PC-9 (cell line): ENCODE measurements at places on chromosomes 5 and 9.

DNA sequence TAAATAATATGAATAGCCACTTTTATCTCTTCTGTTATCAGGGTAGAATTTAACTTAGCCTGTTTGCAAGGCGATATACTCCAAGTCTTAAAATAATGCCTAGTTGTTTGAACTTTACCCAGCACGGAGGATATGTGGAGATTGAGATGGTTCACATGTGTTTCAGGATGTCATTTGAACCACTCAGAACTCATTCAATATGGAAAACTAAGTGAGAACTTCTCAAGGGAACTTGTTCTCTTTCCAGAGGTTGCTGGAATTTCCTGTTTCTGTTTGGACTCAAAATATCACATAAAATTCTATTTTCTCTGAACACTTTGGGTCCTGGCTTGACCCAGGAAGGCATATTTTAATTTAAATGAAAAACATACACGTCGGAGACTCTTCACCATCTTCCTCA is 139.1 kb upstream of the MYO10 start:
- DNase-seq: no peak

GRCh38 chr5:56264417-56265025 is 31.4 kb upstream of the ANKRD55 start:
- DNase-seq: no peak

DNA sequence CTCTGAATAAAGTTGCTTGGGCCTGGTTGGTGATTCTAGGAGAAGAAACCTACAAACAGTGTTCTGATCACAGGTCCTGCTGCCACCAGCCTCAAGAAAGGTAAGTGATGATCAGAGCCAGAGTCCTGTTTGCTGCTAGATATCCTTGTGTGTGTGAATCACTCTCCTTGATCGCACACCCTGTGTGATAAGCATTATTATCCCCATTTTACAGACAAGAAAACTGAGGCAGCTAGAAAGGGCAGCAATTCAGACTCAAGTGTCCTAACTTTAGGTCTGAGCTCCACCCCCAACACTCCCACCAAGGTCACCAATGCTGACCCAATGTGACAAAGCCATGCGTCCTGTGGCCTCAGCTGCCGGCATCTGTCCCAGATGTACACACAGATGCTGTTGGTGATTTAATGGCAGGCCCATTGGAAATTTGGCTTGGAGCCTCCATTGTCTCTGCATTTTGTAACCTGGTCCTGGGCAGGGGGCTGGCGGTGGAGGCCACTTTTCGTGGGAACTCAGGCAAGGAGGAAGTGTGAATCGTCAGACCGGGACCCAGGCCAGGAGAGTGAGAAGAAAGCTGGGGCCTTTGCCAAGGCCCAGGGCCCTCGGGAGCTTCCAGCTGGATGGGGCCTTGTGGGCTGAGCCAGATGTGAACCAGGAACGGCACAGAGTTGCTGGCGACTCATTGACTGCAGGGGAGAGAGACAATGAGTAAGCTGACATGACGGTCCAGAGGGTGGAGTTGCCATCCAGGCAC is 29.8 kb upstream of the GGTA1 start:
- peak; percentile 46 for DNase-seq

GRCh38 chr5:155069961-155070360 is 56.4 kb downstream of the KIF4B start:
- no peak for DNase-seq

DNA sequence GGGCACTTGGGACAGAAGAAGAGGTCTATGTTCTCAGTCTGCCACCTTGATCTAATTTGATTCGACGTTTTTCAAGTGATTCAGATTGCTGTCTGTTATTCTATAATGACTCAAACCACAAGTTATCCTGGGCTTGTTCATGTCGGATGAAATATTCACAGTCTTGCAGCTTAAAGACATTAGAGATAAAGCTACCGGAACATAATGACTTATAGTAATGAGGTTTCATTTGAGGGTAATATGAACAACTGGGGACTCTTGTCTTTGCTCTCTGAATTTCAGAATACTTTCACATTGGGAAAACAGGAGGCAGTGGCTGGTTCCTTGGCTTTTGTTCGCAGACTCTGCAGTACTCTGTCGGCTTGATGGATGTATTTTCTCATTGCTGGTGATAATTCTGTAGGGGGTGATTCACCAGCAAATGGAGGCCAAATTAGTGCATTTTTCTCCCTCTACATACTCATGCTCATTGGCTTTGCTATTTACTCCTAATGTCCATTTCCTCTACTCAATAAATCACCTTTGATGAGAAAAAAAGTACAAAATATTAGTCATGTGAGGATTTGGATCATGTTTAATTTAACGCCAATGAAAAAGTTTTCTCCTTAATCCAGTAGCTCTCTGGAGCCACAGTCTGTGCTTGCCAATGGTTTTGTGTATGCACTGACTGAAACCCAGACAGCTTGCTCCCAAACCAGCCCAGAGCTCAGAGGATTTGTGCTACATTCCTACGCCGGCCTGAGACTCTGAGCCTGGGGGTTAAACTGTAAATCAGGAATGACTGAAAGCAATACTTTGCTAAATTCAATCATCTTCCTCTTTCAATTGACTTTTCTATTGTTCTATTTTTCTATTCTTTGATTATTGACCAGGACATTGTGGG is 154.7 kb upstream of the ANKH start:
- DNase-seq: no peak

GRCh38 chr5:148928141-148928540 is 101.7 kb downstream of the ADRB2 start:
- no peak for DNase-seq

GRCh38 chr9:69324549-69325401 is at the start of gene ENTREP1:
ENTREP1 (plus strand) TSS chr9:69325215; CDS start chr9:69325310, 95 bp downstream.
- DNase-seq: peak; percentile 61

- no peak for DNase-seq
These were observed 195.2 kb upstream of the TUT7 start for GRCh38 chr9:86549401-86549811.

DNA sequence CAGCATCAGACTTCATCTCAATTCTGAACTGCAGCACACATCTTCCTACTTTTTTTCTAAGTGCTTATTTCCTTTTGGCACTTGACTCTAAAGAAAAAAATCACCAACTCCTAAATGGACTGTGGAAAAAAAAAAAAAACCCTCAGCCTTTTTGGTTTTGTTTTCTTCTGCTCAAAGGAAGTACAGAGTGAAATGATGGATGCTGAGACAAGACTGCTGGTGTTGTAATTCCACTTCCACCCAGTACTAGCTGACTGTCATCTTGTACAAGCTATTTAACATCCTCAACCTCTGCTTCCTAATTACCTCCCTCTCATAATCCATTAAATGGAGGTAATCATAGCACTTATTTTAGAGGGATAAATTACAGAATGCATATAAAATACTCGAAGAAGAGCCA is 171.5 kb upstream of the GNA14 start:
- no peak for DNase-seq

DNA sequence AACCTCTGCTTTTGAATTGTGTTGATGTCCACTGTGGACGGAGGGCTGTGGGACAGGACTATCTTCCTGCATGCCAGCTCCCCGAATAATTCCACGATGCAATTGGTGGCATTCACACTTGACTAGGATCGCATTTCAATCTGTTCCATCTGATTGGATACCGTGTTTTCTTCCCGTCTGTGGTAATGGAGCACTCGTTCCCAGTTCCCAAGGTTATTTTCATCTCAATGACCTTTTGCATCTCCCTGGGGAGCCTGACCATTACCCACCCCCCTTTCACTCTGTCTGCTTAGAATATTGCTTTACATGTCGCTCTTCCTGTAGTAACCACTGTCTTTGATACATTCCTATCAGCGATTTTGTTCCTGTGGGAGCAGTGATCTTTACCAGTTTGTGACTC is 402.2 kb upstream of the WWC1 start:
- no peak for DNase-seq

GRCh38 chr9:110033869-110034268 is 174.1 kb downstream of the C9orf152 start:
- DNase-seq: no peak

DNA sequence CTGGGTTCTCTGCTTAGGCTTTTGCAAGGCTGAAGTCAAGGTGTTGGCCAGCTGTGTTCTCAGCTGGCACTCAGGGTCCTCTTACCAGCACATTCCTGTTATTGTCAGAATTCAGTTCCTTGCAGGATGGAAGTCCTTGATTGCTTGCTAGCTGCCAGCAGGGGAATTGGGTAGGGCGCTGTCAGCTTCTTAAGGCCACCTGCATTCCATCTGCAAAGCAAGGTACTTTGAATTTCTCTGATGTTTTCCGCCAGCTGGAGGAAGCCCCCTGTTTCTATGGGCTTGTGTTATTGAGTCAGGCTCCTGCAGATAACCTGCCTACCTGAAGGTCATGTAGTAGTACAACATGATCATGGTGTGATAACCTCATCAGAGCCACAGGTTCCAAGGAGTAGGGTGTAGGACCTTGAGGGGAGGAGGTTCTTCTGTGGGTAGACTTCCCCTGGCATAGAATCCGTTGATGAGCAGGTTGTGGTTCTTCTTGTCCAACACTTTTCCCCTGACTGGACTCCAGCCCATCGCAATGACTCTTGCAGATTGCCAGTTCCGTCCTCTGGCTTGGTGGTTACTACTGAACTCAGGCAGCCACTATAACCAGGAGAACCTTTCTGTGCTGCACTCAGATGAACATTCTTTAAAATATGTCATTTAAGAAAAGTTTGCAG is 6.8 kb downstream of the TENT4A start:
- no peak for DNase-seq

DNA sequence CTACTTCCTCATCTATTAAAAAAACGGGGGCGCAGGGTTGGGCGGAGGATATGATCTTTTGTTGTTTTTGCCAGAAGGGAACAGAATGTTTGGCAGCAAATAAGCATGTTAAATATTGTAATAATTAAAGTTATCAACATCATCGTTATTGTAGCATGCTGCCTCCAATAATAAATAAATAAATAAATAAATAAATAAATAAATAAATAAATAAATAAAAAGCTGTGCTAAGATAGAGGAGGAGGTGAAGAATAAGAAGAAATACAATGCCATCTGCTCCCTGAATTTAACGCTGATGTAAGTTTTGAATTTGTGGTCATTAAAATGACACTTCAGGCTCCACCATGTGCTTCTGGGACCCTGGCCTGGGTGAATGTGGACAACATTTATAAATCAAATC is 508.0 kb upstream of the TNC start:
- no peak for DNase-seq

- no peak for DNase-seq
These were observed 1.0 kb upstream of the CDH6 start for GRCh38 chr5:31192442-31192841.

- no peak for DNase-seq
These were observed 109.6 kb upstream of the KCNN2 start for GRCh38 chr5:114252226-114252625.

DNA sequence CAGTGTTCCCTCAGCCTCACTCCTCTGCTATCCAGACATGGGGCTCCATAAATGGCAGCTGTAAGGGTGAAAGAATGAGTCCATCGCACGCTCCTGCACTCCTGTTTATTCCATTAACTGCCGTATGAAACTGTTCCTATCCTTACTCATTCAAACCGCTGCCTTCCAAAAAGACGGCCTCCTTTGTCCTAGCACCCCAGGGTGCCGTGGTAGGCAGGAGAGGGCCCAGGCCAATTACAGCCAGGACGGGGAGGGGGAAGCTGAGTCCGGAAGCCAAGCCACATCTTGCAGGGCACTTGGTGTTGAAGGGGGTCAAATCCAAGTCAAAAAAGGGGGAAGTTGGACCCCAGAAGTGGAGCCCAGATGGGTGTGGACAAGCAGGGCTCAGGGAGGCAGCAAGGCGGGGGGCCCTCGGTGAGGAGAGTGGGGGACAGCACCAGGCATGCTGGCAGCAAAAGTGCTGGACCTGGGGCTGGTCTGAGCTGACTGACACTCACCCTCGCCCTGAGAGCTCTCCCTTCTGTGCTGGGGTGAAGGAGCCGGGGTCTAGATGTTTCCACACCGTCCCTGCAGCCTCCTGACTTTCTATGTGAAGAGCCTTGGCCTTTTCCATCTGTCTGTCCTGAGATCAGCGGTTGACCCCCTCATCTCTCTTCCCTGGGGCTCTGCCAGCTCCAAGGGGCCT is 63.3 kb downstream of the COL23A1 start:
- DNase-seq: no peak

- no peak for DNase-seq
These were observed 13.4 kb upstream of the AFF4 start for GRCh38 chr5:132976852-132977251.

DNA sequence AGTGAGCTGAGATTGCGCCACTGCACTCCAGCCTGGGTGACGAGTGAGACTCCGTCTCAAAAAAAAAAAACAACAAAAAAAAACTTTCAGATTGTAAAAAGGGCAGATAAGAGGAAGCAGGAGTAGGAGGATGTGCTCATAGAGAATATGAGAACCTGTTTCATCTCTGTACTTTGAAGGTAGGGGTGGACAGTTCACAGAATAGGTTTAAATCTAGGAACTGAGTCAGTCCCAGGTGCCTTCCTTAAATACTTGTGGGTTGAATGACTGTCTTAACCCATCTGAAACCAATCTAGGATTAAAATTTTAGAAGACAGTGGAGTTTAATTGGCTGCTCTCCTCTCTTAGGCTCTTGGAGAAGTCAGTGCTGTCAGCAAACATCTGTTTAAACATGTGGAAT is 12.4 kb downstream of the POLK start:
- no peak for DNase-seq

GRCh38 chr5:50745221-50745910 is 78.9 kb downstream of the PARP8 start:
- DNase-seq: no peak

GRCh38 chr9:108973895-108974294 is 39.4 kb downstream of the CTNNAL1 start:
- no peak for DNase-seq

GRCh38 chr5:173671121-173671949 is 54.9 kb upstream of the BOD1 start:
- no peak for DNase-seq

DNA sequence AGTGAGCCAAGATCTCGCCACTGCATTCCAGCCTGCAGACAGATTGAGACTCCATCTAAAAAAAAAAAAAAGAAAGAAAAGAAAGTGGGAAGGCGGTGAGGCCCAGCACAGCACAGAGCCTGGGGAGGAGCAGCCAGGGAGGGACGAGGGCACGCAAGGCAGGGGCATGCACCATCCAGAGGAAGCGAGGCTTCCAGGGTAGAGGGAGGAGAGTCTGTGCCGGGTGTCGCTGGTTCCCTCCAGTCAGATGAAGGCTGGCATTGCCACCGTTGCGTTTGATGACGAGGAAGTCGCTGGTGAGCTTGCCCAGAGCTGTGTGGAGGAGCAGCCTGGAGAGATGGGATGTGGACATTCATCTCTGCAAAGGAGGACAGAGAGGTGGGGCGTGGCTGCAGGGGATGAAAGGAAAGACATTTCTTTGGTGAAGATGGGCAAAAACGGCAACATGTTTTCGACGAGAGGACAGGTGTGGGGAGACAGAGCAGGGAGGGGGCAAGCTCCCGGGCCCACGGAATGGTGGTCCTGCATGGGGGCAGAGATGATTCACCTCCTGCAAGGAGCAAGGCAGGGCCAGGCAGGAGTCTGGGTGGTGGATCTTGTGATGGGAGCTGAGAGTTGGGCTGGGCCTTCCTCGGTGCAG is 18.6 kb upstream of the OLFM1 start:
- DNase-seq: no peak

- no peak for DNase-seq
These were observed 485 bp upstream of the HABP4 start for GRCh38 chr9:96449523-96449844.

- no peak for DNase-seq
These were observed 25.9 kb upstream of the ADAMTSL1 start for GRCh38 chr9:18448101-18448500.

GRCh38 chr5:55172051-55172899 is 702 bp downstream of the CDC20B start:
- peak; percentile 48 for DNase-seq

- peak; percentile 50 for DNase-seq
These were observed 37.1 kb upstream of the RARS1 start for GRCh38 chr5:168449166-168449565.
